Body of pancreas (tissue), 4 donors: ENCODE measurements at places on chromosomes 11 and 22.
A peak's percentile ranks its signal among the peaks of the same experiment; 100 is the strongest.

GRCh38 chr11:394034-394857 is at the start of gene PKP3:
Gene PKP3, plus strand, starts transcription at chr11:394209. Its CDS starts 84 bp downstream, at chr11:394293.
- peak; percentile 86 for DNase-seq
- H3K36me3 ChIP-seq = no peaks in the 10 kb centered on the region
- H3K4me1 ChIP-seq = peaks cover 32% of the 10 kb centered on the region
- peak within 1 kb of the TSS; percentile 61 for H3K4me3 ChIP-seq
- H3K27ac ChIP-seq = peak within 1 kb of the TSS; percentile 70
- H3K27me3 ChIP-seq = no peaks in the 10 kb centered on the region

- H3K36me3 ChIP-seq = no peaks in the 10 kb centered on the region
- no peak overlapping the region for H3K4me3 ChIP-seq
- peak overlapping the region; percentile 76 for H3K27ac ChIP-seq
- H3K4me1 ChIP-seq = peaks cover 67% of the 10 kb centered on the region
- DNase-seq = no peak
Measured at GRCh38 chr22:36344106-36344827, 43.5 kb downstream of the MYH9 start.

GRCh38 chr22:50540381-50540780 is 5.3 kb upstream of the KLHDC7B start:
- H3K27me3 ChIP-seq = no peaks in the 10 kb centered on the region
- no peak overlapping the region for H3K4me3 ChIP-seq
- no peak for DNase-seq

DNA sequence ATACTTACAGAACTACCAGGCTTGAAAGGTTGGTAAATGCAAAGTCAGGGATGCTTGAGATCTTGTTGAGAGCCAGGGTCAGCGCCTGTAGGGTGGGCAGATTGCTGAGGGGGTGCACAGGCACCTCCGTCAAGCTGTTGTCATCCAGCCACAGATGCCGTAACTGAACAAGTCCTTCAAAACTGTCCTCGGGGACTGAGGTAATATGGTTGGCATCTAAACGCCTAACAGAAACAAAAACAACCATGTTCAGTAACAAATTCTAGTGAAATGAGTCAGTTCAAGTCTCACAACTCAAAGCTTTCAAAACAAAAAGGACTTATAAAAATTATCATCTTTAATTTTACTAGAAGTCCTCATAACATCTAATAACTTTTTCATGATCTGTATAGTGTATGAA is 22.2 kb upstream of the CCDC34 start:
- no peak overlapping the region for H3K27ac ChIP-seq
- DNase-seq = no peak
- no peak overlapping the region for H3K4me3 ChIP-seq
- peaks cover 49% of the 10 kb centered on the region for H3K4me1 ChIP-seq
- peaks cover 2% of the 10 kb centered on the region for H3K36me3 ChIP-seq
- H3K27me3 ChIP-seq = no peaks in the 10 kb centered on the region

DNA sequence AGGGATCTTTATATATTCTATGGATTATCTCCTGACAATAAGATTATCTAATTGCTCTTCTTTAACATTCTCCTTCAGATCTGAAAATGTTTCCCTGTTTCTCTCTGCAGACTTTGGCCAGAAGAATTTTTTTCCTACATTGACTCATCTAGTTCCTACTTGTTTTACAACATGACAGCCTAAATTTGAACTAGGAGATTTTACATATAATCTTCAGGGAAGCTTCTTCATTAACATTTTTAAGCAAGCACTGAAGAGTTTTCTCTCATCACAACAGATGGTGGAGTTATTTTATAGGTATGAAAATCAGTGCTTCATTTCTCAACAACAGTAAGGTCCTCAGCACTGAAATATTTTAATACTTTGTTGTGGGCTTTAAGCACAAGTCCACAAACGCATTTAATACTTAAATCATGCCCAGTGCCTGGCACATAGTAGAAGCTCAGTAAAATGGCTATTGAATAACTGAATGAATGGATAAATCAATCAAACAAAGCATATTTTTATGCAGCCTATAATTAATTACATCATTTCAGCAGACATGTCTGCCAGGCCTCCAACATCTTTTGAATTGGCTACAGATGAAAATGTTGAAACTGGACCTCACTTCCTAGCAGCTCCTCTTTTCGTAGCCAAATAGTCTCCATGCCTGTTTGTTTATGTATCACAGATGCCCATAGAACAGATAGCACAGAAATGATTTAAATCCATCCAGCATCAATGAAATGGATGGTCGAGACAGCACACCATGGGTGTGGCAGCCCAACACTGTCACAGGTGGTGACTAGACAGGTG is 117.3 kb upstream of the POU2AF2 start:
- no peaks in the 10 kb centered on the region for H3K4me1 ChIP-seq
- H3K27ac ChIP-seq = no peak overlapping the region
- DNase-seq = no peak

DNA sequence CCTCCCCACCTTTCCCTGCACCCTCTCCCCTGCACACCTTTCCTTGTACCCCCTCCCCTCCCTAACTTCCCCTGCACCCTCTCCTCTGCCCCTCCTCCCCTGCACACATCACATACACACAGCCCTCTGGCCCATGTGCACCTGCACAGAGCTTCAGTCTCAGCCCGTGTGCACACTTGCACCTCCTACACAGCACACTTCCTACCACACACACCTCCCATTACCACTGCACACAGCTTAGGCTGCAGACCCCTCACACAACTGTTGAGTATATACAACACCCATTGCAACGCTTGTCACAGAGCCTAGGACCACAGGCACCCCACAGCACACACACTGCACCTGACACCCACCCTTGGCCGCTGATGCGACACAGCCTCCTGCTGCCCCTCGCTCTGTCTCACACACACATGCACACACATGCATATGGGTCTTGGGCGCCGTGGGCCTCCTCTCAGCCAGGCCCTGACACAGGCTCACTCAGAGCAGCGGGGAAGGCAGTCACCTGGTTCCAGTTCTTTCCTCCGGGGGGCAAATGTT is 411 bp downstream of the SIGIRR start:
- peaks cover 39% of the 10 kb centered on the region for H3K4me1 ChIP-seq
- no peak for DNase-seq
- no peak overlapping the region for H3K27ac ChIP-seq
- H3K4me3 ChIP-seq = no peak overlapping the region
- H3K27me3 ChIP-seq = no peaks in the 10 kb centered on the region

- H3K4me3 ChIP-seq = no peak overlapping the region
- no peaks in the 10 kb centered on the region for H3K4me1 ChIP-seq
- no peak overlapping the region for H3K27ac ChIP-seq
- DNase-seq = no peak
- no peaks in the 10 kb centered on the region for H3K27me3 ChIP-seq
Measured at GRCh38 chr11:85718126-85718943, 32.3 kb upstream of the CCDC89 start.

- no peaks in the 10 kb centered on the region for H3K27me3 ChIP-seq
- peaks cover 8% of the 10 kb centered on the region for H3K4me1 ChIP-seq
- peaks cover 8% of the 10 kb centered on the region for H3K36me3 ChIP-seq
- no peak overlapping the region for H3K4me3 ChIP-seq
Measured at GRCh38 chr11:3037040-3037944, 19.9 kb downstream of the CARS1 start.

GRCh38 chr11:1519028-1520010 is 32.7 kb upstream of the MOB2 start:
- H3K27ac ChIP-seq = no peak overlapping the region
- no peak overlapping the region for H3K4me3 ChIP-seq
- H3K27me3 ChIP-seq = no peaks in the 10 kb centered on the region
- DNase-seq = no peak
- no peaks in the 10 kb centered on the region for H3K36me3 ChIP-seq

DNA sequence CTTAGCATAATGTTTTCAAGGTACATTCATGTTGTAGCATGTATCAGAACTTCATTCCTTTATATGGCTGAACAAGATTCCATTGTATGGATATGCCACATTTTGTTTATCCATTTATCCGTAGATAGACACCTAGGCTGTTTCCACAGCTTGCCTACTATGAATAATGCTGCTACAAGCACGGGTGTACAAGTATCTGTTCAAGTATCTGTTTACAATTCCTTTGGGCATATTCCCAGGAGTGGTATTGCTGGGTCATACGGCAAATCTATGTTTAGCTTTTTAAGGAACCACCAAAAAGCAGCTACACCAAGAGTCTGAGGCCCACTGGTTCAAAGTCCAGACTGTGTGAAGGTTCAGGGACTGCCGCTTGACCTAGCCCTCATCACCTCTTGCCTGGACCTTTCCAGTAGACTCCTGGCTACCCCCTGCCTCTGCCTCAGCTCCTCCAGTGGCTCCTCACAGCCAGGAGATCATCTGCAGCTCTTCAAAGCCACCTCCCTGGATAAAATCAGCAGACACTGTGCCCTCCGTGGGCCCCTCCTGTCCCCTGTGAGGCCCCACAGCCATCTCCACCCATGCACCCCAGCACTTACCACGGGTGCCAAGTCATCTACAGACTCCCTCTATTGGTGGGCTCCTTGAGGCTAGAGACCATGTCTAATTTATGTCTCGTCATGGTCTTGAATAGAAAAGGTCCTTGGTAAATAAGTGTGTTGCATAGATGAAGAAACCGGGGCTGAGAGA is 160.3 kb downstream of the MN1 start:
- no peaks in the 10 kb centered on the region for H3K4me1 ChIP-seq
- no peak for DNase-seq
- H3K4me3 ChIP-seq = no peak overlapping the region
- H3K36me3 ChIP-seq = no peaks in the 10 kb centered on the region

DNA sequence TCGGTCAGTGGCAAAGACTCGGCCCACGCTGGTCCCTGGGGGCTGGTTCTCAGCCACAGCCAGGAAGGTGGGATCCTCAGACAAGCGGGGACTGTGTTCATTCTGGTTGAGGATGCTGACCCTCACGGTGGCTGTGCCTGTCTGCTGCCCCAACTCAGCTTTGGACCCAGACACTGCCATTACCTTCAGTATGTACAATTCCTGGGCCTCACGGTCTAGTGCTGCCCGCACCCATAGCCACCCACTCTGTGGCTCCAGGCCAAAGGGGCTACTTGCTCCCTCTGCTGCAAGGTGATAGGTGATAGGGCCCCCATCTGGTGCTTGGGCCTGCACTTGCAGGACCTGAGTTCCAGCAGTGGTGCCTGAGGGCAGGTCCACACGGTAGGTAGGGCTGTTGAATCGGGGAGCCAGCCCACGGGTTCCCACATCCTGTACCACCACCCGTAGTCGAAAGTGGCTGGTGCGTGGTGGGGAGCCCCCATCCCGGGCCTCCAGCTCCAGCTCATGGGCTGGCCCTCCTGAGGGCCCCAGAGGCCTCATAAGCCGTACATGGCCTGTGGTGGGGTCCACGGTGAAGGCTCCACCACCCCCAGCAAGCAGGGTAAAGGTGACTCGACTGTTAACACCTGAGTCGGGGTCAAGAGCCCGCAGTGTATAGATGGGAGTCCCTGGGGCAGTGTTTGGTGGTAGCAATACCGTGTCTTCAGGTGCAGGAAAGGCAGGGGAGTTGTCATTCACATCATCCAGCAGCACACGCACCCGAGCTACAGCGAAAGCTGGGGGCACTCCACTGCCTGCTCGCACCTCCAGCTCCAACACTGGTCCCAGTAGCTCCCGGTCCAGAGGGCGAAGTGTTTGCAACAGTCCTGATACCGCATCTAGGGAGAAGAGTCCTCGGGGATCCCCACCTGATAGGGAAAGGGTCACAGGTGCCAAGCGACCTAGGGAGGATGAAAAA is 13.2 kb upstream of the TPP1 start:
- H3K36me3 ChIP-seq = no peaks in the 10 kb centered on the region
- H3K27me3 ChIP-seq = no peaks in the 10 kb centered on the region
- H3K4me3 ChIP-seq = no peak overlapping the region
- H3K27ac ChIP-seq = no peak overlapping the region

DNA sequence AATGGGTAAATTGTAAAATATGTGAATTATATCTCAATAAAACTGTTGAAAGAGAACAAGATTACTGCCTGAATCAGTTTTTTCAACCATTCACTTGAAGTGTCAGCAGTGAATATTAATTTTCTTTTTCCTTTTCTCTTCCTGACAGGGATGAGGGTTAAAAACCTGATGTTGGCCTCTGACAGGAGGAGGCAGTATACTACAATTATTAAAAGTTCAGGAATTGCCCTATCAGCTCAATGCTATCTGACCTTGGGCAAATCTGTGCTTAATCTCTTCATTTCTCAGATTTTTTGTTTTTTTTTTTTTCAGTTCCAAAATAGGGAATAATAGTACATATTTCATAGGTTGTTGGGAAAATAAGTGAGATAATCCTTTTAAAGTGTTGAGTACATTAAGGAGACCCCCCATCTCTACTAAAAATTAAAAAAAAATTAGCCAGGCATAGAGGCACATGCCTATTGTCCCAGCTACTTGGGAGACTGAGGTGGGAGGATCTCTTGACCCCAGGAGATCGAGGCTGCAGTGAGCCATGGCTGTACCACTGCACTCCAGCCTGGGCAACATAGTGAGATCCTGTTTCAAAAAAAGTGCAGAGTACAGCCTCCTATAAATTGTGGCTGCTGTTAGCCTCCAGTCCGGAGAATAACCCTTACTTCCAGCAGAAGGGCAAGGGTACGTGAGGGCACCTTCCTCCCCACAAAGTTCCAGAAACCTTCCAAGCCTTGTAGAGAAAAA is 48.8 kb downstream of the TRIM44 start:
- DNase-seq = no peak
- no peaks in the 10 kb centered on the region for H3K27me3 ChIP-seq
- H3K36me3 ChIP-seq = no peaks in the 10 kb centered on the region
- no peak overlapping the region for H3K27ac ChIP-seq
- peaks cover 21% of the 10 kb centered on the region for H3K4me1 ChIP-seq
- H3K4me3 ChIP-seq = no peak overlapping the region

DNA sequence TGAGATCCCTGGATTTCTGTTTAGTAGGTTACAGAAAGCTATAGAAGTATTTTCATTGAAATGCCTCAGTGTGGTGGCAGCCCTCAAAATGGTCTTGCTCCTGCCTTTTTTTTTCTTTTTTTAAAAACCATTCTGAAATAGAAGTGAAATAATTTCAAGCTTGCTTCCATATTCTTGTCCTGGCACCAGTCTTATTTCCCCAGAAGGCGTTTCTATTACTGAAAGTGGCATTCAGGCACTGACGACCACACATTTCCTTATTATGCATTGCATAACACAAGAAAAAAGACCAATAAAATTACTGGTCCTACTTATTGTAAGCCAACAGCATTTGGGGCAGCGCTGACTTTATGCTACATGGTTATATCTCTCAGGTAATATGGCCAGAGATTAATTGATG is 24.5 kb upstream of the LRRC4C start:
- no peaks in the 10 kb centered on the region for H3K4me1 ChIP-seq
- DNase-seq = no peak
- no peaks in the 10 kb centered on the region for H3K27me3 ChIP-seq
- H3K36me3 ChIP-seq = no peaks in the 10 kb centered on the region
- no peak overlapping the region for H3K27ac ChIP-seq

DNA sequence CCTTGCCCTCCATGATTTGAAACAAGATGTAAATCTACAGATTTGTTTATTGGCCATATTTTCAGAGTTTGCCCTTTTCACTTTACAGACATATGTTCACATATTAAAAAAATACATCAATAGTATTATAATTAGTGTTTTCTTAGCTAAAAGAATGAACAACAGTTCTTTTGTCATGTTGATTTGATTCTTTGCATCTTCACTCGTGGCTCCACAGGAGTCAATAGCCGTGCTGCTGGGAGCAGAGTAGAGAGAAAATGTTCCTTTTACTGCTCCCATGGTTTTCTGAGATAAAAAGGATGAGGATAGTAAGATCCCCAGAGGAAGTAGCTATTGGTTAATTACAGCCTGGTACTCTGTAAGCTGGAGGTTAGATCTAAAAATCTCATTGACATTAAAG is 151.2 kb downstream of the PGR start:
- no peak overlapping the region for H3K27ac ChIP-seq
- no peaks in the 10 kb centered on the region for H3K27me3 ChIP-seq
- no peak for DNase-seq
- no peak overlapping the region for H3K4me3 ChIP-seq
- no peaks in the 10 kb centered on the region for H3K4me1 ChIP-seq
